ENCODE measurements at places on chromosomes 5 and 9.

GRCh38 chr9:123866497-123866896 is 63.4 kb downstream of the DENND1A start:
- peak; percentile 17 for DNase-seq

- DNase-seq = no peak
Measured at GRCh38 chr5:146400201-146400600, 46.9 kb upstream of the TCERG1 start.

DNA sequence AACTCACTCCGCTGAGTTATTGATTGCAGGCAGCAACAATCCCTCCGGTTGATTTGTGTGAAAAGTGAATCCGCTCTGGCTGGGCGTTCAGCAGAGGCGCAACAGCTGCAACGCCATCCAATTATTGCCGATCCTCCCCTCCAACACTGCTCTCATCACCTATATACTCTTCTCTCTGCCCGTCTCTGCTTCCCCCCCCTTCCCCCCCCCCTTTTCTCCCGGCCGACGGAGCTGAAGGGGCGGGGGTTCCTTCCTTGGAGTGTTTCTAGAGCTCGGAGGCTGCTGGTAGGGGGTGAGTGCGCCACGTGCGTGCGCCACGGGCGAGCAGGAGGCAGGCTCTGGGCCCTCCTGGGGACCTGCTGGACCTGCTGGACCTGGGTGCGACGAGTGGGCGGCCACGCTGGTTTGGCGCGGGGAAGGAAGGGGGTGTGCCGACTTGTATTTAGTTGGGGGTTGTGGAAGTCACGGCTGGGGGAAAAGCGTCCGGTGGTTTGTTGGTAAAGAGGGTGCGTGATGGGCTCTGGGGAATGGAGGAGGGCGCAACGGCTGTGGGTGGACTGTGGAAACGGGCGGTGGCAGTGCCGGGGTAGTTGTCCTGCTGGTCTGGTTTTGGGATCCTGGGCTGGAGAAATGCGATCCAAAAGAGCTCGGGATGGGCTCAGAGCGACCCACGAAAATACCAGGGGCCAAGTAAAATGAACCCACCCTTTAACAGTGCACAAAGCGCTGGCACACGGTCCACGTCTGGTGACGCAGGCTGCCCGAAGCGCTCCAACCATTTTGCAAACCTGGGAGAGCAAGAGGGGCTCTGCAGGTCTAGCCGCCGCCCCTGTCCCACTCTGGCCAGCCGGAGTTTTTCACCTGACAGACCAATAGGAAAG is 6.4 kb upstream of the MEF2C start:
- peak; percentile 17 for DNase-seq

GRCh38 chr5:59637884-59638580 is 255.5 kb downstream of the PDE4D start:
- no peak for DNase-seq

DNA sequence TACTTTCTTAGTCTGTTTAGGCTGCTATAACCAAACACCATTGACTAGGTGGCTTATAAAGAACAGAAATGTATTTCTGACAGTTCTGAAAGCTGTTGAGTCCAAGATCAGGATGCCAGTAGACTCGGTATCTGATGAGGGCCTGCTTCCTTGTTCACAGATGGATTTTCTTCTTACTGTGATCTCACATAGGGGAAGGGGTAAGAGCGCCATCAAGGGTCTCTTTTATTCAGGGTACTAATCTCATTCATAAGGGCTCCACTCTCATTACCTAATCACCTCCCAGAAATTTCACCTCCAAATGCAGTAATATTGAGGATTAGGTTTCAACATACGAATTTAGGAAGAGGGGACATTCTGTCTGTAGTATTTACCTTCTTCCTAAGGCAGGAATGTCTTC is 384.0 kb upstream of the DMAC1 start:
- no peak for DNase-seq

DNA sequence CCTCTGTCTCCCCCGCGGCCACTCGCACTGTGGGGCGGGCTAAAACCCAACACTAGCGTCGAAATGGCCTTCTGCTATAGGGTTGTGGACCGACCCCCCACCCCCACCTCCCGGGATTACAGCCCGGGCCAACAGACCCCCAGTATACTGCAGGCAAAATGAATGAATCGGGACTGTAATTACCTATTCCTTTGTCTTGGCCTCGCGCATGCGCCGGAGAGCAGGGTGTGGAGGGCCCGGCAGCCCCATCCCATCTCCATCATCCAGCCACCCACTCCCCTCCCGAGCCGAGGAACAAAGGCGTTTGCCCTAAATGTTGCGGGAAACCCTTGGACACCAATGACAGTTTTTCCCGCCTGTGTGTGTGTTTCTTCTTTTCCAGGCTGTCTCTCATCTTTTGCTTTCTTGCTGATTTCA is 1.6 kb downstream of the BASP1 start:
- peak; percentile 23 for DNase-seq

DNA sequence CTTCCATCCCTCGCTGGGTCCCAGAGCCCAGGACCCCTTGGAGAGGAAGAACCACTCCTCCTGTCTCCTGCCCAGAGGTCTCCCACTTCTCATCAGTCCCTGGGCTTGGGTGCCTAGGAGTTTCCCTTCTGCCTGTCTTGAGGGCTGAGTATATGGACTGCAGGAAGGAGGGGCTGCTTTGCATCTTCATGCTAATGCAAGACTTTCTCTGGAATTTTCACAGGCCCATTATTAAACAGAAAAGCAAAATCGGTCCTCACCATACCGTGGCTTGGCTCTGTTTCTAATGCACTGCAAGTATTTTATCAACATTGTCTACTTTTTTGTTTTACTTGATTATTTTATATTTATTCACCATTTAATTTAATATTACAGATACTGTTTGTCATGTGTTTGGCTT is 34.5 kb downstream of the TRIO start:
- DNase-seq = no peak

All from CD4-positive, alpha-beta T cell treated with Interleukin-1 beta for 1 hour (primary cell).